ENCODE measurements at places on chromosomes 2 and 18.
A peak's percentile ranks its signal among the peaks of the same experiment; 100 is the strongest.

DNA sequence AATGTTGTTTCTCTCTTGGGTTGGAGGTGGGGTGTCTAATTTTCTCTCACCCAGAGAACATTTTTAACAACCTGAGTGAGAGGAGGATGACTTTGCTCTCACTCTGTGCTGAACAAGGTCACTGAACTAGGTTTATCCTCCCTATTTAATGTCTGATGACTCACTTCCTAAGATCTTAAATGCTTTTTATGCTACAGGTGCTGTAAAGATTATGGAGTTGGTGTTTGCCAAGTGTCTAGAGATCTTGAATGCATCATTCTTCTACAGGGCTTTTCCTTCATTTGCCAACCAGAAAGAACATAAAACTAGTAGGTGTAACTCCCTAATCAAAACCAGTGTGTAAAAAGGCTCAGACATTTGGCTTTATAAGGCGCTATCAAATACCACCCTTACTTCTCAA, 350.5 kb upstream of the ETAA1 start:
- DNase-seq: no peak

GRCh38 chr2:144304202-144304601, 215.7 kb downstream of the ZEB2 start:
- no peak for DNase-seq

DNA sequence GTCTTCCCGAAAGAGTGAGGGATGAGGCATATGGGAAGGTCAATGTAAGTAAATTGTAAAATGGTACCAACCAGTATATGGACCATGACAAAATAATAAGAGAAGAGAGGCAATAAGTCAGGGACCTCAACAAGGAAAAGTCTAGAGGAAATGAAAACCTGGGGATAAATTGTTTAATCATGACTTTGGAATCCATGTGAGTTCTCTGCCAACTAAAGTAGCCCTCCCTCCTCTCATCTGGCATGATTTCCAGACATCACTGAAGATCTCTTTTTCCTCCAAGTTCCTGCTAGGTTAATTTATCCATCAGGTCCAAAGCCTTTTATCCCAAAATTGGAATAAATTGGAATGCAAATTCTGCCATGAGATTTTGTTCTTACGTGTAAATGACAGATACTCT, 417.9 kb downstream of the NRXN1 start:
- DNase-seq: no peak

DNA sequence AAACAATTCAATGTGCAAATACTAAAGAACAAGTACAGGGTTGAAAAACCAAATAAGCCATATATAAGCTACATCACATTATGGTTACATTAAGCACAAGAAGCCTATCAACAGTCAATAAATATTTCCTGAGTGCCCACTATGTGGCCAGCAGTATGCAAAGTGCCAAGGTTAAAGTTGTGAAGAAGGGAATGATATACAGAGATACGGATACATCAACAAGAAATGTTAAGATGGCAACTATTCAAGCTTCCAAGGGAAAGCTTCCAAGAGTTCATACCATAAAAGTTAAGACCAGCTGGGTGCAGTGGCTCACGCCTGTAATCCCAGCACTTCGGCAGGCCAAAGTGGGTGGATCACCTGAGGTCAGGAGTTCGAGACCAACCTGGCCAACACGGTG, 14.0 kb downstream of the DYM start:
- DNase-seq: no peak

DNA sequence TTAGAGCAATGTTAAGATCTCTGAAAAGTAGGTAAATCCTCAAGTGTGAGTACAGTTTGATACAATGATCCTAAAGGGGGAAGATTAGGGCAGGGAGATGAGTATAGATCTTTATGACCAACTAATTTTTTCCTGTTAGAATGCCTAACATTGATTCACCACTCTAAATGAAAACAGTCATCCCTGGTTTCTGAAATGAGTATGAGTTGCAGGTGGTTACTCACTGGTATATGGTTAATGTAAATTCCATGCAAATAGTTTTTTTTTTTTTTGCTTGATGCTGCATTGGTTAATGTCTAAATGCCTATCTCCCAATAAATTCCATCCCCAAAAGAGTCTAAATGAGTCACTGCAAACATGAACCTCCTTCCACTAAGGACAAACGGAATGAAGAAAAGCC, 55.0 kb upstream of the SERPINB2 start:
- DNase-seq: no peak

GRCh38 chr2:178315488-178315948, 121.2 kb downstream of the OSBPL6 start:
- no peak for DNase-seq

DNA sequence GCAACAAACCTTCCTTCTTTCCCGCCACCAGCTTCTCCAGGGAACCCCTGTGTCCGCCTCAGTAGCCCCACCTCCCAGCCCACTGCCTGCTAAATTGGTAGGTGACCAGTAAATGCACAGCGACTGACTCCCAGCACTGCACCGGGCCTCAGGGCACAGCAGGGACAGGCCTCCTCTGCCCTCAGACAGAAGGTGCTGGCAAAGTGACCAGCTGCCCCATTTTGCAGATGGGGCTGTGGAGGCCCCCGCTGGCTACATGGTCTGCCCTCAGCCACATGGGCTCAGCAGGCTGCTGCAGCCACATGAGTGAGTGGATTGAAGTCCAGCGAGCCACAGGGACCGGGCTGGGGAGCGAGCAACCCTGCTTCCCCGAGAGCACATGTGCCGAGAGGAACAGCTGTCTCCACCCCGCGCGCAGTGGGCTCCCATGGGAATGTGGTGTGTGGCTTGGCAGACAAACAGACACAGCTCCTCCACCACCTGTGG, 7.8 kb upstream of the NPPC start:
- DNase-seq: no peak

- peak; percentile 58 for DNase-seq
Observed at GRCh38 chr2:64652231-64653108, 1.2 kb downstream of the SERTAD2 start.

Data from retina (tissue), 1 donor.